ENCODE measurements at places on chromosomes 12 and 14.

DNA sequence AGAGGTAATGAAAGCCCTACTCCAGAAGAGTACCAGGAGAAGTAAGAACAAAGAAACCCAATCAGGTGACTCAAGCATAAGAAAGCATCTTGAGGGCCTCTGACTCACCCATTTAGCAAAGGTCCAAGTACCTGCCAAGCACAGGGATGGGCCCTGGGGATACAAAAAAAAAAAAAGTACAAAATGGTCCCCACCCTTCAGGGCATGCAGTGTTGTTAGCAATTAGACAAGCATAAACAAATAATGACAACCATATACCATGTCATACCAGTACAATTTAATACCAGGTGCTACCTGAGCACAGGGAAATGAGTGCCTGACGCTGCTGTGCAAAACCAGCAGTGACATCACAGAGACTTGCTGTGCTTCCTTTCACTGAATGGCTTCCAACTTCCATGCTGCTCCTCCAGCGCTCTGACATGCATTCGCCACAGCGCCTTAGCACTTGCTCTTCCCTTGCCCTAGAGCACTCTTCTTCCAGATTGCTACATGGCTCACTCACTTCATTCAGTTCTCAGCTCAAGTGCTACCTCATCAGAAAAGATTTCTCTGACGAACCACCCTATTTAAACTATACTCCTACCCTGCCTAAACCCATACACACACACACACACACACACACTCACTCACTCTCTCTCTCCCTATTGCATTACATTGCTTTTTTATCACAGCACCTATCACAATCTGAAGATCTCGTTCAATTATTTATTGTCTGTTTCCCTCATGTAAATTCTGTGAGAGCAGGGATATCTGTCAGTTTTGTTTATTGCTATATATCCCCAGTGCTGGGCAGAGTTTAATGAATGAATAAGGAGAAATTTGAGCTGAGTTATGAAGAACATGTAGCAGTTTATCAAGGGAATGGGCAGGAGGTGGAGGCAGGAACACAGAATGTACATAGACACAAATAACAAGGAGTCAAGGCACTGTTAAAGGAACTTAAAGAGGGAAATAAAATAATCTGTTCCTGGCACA is 12.9 kb upstream of the EPS8 start:
- no peak for DNase-seq

DNA sequence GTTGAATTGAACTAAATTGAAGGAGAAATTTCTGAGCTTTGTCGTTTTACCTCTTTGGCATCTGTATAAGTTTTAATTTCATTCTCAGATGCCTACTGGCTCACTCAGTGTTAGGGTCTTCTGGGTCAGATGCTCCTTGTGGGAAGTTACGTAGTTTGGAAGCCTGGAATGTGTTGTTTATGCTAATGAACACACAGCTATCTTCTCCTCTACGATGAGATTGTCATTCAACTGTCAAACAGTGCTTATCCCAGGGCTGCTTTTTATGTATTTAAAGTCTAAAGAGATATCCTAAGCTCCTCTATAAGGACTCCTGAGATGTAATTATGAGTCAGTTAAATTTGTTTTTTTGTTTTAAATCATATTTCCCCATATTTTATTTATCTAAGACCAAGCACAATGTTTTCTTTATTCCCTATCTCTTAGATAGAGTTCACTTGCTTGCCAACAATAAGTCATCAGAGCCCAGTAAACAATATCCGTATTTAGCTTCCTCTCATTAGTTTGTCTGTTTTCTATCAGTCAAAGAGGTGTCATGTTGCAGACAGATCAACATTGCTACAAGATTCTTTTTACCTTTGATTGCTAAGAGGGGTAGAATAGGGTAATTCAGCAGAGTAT is 368.0 kb upstream of the PDE3A start:
- no peak for DNase-seq

- DNase-seq = no peak
These were observed 23.7 kb downstream of the CEP170B start for GRCh38 chr14:104888489-104889374.

GRCh38 chr12:132476421-132476820 is 13.5 kb upstream of the FBRSL1 start:
- DNase-seq = no peak

- no peak for DNase-seq
These were observed 1562.4 kb downstream of the AACS start for GRCh38 chr12:126627596-126627995.

GRCh38 chr12:99985631-99986030 is 895 bp upstream of the ANKS1B start:
- DNase-seq = no peak

DNA sequence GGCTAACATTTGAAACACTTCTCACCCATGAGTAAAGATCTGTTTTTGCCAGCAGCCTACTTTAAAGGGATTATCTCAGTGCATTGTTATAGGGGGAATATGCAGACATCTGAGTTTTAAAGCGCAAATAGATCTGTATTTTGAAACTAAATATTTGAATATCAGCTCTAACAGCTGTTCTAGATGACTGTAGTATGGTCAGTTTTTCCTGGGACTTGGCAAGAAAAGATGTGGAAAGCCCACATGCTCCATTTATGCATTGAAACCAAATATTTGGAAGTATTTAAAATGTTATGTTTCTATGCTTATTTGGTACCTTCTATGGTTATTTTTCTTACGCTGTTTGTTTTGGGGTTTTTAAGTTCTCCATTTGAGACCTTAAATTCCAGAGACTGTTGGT is 41.7 kb downstream of the RIC8B start:
- no peak for DNase-seq

- no peak for DNase-seq
These were observed 596 bp upstream of the ZBTB39 start for GRCh38 chr12:57006809-57007475.

- DNase-seq = peak; percentile 2
These were observed 201.2 kb downstream of the ANO4 start for GRCh38 chr12:100995771-100996170.

- DNase-seq = no peak
These were observed 6.6 kb downstream of the PTHLH start for GRCh38 chr12:27965966-27966365.

DNA sequence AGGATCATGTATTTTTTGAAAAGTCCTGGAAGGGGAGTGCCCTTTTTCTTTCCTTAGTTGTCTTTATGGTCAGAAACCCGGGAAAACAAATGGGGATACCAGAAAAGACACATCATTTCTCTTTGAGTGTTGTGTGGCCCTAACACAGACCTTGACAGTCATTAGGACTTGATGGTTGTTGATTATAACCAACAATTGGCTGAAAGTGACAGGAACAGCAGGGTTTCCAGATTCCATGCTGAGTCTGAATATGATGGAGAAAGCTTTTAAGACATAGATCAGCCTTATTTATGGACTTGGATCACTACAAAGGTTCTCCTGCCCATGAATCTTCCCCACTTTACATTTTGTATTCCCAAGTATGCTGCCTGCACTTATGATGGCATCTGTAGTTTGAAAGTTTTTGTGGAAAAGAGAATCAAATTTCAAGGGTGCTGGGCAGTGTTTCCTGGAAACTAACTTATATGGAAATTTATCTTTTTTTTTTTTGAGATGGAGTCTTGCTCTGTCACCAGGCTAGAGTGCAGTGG is 30.4 kb downstream of the POLR3B start:
- no peak for DNase-seq

DNA sequence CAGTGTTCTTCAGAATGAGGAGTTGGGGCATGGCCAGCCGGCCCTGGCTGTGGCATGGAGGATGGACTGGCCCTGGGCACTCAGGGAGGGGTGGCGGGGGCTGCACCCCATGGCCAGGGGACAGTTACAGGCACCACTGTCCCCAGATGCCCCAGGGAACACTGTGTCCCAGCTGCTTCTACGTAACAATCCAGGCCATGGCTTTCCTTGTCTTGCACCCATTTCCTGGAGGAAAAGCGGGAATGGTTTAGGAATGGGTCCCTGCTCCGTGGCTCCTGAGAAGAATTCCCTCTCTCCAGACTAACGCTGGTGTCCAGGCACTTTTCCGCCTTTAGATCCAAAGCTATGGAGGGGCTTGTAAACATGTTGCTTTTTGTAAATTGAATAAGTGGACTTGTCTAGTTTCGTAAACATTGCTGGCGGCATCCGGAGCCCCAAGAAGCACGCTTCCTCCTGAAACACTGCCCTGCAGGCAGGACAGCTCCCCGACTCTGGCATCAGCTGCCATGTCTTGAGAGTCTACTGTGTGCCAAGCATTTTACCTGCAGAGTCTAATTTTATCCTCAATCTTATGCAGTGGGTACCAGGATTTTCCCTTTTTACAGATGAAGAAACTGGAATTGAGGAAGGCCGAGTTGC is 238.3 kb downstream of the SLC41A2 start:
- no peak for DNase-seq

DNA sequence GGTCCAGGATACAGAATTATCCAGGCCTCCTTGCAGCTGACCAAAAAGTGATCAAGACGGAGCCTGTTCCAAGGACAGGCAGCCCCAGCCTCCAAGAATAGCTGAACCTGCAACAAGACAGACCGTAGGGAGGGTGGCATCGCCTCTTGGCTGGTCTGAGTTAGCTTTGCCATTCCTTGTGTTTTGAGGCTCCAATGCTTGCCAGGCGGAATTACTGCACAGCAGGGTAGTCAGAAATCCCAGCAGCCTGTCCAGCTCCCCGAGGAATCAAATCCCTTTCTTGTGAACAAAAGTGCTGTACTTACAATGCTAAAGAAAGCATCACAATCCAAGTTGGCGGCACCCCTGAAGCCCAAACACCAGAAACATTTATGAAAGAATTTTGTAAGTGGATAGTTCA is 246.9 kb downstream of the TMEM132C start:
- DNase-seq = no peak

- DNase-seq = peak; percentile 84
These were observed 163.1 kb downstream of the PHLDA1 start for GRCh38 chr12:75868501-75868900.

DNA sequence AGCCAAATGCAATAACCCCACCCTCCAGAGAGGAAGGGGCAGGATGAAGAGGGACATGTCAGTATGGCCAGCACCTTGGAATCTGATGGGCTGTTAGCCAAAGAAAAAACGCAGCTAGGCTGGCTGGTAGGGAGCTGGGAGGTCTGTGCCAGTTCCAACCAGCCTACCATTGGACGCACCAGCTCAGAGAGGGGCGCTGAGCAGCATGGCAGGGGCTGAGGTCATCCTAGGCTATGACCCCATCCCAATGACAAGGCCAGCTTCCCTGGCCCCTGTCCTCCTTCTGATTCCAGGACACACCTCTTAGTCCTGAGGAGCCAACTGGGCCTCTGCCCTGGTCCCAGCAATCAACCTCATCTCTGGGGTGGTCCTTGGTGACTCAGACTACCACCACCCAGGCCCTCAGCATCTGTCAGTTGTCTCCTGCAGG is 12.2 kb downstream of the ACTN1 start:
- DNase-seq = no peak

DNA sequence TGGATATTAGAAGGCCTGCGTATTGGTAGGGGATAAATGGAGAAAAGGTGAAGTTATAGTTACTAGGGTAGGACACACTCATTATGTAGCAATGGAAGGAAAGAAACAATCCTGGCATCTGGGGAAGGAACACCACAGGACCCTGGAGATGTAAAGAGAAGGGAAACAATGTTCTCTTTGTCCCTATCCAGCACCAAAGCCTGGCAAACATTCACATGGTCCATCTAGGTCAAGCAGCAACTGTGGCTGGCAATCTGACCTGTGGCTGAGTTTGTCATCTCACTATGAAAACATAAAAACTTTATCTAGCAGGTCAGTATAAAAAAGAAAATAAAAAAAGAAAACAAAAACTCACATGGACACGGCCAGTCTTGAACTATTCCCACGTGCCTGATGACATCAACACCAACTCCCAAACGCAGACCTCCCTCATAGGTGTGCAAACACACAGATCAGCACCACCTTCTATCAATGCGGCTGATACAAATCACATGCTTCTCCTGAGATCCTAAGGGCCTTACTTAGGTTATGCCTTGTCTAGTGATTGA is 2.6 kb downstream of the POMT2 start:
- DNase-seq = no peak

DNA sequence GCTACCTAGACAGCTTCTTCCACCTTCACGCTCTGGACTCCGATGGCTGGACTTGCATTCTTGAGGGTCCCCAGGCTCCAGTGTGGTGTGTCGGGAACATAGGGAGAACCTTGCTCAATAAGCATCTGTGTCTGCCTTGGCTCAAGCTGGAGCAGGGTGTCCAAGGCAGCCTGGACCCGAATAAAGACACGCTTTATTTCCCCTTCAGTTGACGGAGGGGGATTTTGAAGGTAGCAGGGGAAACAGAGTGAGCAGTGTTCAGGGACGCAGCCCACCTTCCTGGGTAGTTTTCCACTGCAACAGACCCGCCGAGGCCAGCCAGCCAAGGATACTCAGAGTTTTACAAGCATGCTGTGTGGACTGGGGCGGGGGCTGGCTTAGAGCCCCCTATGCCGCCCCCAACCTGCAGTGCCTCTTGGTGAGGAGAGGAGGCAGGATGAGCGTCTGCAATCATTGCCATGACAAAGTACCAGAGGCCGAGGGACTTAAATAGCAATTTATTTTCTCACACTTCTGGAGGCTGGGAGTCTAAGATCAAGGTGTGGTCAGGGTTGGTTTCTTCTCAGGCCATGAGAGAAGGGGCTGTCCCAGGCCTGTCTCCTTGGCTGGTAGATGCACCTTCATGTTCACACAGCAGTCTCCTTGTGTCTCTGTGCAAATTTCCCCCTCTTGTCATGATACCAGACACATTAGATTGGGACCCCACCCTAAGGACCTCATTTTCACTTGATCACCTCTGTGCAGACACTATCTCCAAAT is 201.2 kb downstream of the CHST11 start:
- DNase-seq = no peak

- DNase-seq = no peak
These were observed 294.4 kb downstream of the AKAP6 start for GRCh38 chr14:32623300-32624093.

- no peak for DNase-seq
These were observed 27.7 kb upstream of the CALM1 start for GRCh38 chr14:90368946-90369721.

DNA sequence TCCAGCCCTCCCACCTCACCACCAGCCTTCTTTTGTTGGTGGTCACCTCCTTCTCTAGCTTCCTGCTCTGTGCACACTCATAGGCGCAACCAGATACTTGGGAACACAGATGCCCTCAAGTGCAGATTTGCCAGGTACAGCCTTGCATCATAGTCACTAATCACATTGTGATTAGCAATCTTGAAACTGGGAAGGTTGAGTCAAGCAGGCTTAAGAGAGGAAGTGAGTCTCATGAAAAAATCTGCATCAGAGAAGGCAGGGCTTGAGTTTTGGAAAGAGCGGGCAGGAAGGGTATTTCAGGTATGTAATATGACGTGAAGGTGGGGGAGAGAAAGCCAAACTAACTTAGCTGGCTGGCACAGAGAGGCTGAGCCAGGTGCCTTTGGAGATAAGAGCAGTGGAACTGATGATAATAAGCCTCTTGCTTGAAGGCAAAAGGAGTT is 2.7 kb upstream of the RABGGTA start:
- DNase-seq = no peak

GRCh38 chr12:14962153-14962539 is 745 bp upstream of the ARHGDIB start:
- DNase-seq = no peak

DNA sequence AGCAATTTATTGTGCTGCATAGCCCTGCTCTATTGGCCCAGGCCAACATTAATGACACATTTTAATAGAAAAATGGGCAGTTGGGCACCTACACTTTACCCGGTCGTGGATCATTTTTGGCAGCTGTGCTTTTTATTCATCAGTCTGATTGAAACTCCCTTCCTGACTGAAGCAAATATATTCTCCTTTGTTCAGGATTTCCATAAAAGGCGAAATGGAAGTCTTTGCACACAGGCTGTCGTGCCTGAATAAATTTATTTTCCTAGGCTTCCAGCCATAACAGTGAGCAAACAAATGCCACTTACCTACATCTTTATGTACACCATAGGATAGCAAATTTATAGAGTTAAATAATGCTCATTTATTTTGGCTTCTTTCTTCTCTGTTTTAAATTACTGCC is 480.7 kb upstream of the DCN start:
- DNase-seq = no peak
